Chondrocyte (in vitro differentiated cells): ENCODE measurements at places on chromosomes 2 and 18. TPM values are rescaled to one million over a fixed set of nuclear protein-coding genes. Genes with fewer than 3 reads are reported as not detected.

GTF2A1L gene
- not detected in 3 replicates for total RNA-seq

MCEE gene
- total RNA-seq: 21.1 to 26.5 TPM (median 22.6 TPM) in 3 replicates

EFHD1 gene
- total RNA-seq: 109 to 178 TPM (median 175 TPM) in 3 replicates

DNA sequence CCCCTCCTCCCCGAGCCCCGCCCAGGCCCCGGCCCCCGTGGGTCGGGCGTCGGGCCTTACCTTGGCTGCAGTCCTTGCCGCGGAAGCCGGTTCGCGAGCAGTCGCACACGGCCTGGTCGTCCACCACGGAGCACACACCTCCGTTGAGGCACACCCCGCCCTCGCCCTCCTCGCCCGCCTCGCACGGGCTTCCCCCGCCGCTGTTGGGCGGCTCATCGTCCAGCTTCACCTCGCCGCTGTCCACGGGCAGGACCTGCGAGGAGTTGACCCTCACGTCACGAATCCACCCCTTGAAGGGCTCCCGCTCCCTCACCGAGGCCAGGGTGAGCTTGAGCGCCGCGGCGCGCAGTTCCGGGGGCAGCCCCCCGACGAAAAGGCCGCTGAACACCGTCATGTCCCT is 4.5 kb downstream of the NRXN1 start:
- peak; percentile 84 for DNase-seq

GRCh38 chr2:236376566-236377244 is 112.5 kb upstream of the ASB18 start:
- no peak for DNase-seq

DNA sequence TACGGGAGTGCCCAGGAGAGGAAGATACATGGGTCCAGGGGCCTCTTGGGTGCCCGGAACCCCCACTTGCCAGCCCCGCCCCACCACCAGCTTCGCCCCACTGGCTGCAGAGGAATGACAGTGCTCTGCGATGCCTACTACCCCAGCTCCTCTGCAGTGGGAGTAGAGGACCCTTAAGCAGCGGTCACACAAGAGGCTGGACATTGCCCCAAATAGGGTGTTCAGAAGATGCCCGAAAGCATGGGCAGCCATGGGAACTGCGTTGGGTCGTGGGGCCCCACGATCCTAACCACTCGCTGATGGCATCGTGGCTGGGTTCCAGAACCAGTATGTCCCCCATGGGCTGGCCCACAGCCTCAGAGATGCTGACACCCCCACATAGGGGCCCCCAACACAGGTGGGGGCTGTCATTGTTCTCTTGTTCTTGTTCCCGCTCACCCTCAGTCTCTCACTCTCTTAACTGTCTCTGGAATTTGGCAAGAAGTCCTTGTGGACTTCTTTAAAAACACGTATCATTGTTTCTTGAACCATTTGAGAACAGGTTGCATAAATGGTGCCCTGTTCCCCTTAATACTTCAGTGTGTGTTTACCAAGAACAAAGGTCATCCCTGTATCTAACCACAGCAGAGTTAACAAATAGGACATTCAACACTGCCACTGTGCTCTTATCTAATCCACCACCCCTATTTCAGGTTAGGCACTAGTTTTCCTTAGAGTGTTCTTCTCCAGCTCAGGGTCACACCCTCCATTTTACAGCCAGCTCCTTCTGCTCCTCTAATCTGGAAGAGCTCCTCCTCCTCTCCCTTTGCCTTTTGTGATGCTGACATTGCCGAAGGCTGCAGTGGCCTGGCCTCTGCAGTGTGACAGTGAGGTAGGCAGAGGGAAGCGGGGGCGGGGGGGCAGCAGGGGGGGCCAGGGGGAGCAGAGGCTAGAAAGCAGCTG is 76.3 kb downstream of the STPG4 start:
- no peak for DNase-seq

GRCh38 chr2:55885127-55885943 is 38.2 kb downstream of the EFEMP1 start:
- no peak for DNase-seq

- no peak for DNase-seq
These were observed 8.4 kb downstream of the ST8SIA5 start for GRCh38 chr18:46748466-46748865.

GRCh38 chr2:545228-545627 is 132.0 kb downstream of the TMEM18 start:
- DNase-seq: no peak

GRCh38 chr2:187502467-187502866 is 51.8 kb downstream of the TFPI start:
- no peak for DNase-seq

- DNase-seq: no peak
These were observed 102.8 kb upstream of the COPS8 start for GRCh38 chr2:236982693-236983455.
